ENCODE measurements at places on chromosomes 6 and 20. TPM values are rescaled to one million over a fixed set of nuclear protein-coding genes. Genes with fewer than 3 reads are reported as not detected.

The MCM3 gene
- polyA plus RNA-seq = 40.3 TPM

The SCRT2 gene
- not detected for polyA plus RNA-seq

The MAS1 gene
- not detected for polyA plus RNA-seq

The SLC17A9 gene
- 6.8 TPM for polyA plus RNA-seq

The LTA gene
- polyA plus RNA-seq = not detected

The UNC93A gene
- not detected for polyA plus RNA-seq

The SYNDIG1 gene
- polyA plus RNA-seq = 0.02 TPM
